Fibroblast of lung (primary cell): ENCODE measurements at places on chromosomes 2 and 18. TPM values are rescaled to one million over a fixed set of nuclear protein-coding genes. Genes with fewer than 3 reads are reported as not detected.

MLPH gene
- total RNA-seq: 8.2 and 10.7 TPM in 2 replicates

KCNG3 gene
- under 0.01 TPM in 1 of 2 replicates, not detected in the other for total RNA-seq

REG3G gene
- not detected in 2 replicates for total RNA-seq

COX5B gene
- total RNA-seq: 381 and 460 TPM in 2 replicates

PRLH gene
- total RNA-seq: not detected in 2 replicates

- DNase-seq: peak; percentile 81
Observed at GRCh38 chr2:186570604-186571003, 19.3 kb upstream of the ITGAV start.

- DNase-seq: no peak
Observed at GRCh38 chr2:166960702-166961270, 72.5 kb downstream of the XIRP2 start.

DNA sequence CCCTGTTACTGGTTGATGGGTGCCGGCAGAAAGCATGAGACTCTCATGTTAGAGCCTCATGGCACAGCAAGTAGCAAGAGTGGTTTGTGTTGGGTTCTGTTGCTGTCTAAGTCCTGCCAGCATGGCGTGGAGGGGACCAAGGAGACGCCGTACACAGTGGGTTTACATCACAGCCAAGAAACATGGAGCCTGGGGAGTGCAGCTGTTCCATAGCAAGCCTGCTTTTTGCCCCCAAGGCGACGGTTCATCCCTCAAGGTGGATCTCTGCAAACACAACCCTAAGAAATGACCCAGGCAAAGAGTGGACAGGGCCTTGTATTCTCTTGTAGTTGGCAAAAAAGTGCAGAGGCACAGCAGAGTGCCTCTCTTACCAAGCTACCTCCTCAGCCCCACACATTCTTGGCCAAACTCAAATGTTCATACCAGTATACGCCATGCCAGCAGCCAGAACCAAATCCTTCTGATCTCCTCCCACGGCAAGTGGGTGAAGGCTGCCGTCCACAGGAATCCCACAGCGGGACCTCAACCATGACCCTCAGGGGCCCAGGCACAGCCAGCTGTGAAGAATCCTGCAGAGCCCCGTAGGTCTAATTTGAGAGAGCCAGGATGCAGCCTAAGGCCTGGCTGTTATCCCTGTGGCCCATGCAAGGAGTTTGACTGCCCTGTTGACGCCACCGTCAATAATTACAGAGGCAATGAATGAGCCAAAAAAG lies 19.0 kb downstream of the SNED1 start:
- no peak for DNase-seq

DNA sequence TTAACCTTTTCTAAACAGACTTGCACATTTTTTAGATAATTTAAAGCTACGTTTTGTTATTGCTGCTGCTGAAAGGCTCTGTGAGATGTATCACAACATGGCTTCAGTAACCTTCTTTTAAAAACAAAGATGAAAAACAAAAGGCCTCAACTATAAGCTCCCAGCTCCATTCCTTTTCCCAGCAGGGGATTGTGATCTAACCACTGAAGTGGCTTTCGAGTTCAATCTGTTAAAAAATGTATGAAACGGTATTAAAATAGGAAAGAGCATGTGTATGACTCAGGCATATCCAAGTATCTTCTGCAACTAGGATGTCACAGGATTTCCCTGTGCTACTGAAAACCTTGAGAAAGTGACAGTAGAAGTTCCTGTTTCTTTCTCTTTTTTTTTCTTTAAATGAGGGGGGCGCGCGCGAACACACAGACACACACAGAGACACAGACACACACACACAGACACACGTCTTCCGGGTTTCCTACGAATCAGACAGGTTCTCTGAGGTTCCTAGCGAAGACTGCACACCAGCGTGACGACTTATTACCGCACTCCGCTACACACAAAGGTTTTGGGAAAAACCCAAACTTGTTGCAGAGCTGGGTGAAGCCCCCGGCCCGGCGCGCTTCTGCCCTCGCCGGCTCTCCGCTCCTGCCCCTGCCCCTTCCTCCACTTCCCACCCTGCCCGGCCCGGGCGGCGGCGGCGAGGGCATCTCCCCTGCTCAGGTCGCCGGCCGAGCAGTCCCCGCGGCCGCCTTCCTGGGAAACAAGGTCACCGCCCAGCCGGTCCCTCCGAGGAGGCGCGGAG lies 86.8 kb downstream of the RBMS1 start:
- peak; percentile 84 for DNase-seq

DNA sequence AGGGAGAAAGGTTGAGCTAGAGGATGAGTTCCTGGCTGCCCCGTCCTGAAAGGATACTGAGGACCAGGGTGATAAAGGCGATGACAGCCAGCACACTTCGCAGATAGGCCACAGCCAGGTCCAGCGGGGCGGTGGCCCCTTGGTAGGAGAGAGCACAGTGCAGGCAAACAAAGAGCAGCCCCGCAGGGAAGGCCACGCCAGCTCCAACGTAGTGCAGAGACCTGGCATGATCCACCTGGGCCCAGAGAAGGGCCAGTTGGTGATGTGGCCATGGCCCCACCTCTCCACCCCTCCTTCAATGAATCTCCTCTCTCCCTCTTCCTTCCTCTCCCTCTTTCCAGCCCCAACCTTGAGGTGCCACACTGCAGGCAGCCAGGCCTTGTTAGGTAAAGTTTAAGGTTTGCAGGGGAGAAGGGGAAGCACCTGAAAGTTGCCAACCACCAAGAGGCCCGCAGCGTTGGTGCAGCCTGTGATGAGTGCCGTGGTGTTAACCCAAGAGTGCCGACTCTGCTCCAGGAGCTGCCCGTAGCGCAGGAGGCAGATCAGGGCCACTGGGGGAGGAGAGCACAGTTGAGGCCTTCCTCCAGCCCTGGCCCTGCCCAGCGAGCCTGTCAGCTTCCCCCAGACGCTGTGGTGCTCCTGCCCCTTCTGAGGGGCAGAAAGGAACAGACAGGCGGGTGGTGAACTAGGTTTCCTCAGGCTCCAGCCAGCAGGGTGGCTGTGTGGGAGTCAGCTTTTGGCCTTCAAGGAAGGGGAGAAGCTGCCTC lies 2.8 kb downstream of the TMEM150A start:
- DNase-seq: no peak

DNA sequence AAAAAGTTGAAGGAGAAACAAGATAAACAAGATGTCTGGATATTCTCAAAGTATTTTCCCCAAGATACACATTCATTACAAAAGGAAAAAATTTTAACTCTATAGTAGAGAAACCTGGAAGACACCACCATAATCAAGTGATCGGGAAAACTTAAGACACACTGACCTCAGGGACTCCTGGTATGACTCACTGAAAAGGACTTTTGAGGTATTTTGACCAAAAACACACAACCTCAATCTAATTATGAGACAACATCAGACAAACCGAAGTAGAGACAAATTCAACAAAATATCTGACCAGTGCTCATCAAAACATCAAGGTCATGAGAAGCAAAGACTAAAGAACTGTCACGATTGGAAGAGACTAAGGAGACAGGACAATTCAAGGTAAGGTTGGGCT lies 34.7 kb downstream of the LPIN2 start:
- DNase-seq: no peak

DNA sequence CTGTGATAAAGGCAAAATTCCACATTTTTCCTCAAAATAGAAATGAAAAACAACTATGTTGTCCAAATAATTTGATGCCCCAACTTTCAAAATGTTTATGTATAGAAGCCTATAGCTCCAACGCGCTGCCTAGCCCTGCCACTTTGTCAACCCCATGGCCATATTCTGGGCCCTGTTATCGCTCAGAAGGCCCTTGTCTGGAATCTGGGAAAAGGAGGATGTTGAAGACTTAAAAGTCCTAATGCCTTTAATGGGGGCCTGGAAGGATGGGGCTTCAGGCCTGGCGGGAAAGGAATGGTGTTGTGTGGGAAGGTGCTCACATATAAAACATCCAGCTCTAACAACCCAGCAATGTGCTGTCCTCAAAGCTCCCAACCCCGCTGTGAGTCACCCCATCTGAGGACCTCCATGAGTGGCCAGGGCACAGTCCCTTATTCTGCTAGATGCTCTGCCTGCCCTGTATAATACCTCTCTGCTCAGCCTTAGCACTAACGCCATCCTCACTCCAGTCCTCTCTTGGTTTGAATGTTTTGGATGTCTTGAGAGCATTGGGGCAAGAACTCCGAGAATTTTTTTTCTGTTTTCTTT lies 86.0 kb downstream of the ACSL3 start:
- no peak for DNase-seq

DNA sequence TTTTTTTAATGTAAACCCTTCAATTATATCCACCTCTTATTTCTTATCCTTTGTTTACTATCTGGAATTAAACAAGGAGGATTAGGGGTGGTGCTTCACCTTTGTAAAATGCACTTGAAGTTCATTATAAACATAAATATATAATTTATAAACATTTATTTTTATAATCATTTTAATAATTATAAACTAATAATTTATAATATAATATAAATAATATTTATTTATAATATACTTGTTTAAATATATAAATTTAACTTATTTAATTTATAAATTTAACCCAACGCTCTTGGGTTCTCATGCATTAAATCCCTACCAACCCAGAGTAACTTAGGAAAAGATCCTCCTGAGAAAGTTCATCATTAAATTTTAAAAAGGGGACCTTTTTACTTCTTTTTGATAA lies 452.5 kb downstream of the PTPRM start:
- DNase-seq: no peak

GRCh38 chr2:237570776-237571335 lies 4.5 kb downstream of the PRLH start:
- DNase-seq: no peak

DNA sequence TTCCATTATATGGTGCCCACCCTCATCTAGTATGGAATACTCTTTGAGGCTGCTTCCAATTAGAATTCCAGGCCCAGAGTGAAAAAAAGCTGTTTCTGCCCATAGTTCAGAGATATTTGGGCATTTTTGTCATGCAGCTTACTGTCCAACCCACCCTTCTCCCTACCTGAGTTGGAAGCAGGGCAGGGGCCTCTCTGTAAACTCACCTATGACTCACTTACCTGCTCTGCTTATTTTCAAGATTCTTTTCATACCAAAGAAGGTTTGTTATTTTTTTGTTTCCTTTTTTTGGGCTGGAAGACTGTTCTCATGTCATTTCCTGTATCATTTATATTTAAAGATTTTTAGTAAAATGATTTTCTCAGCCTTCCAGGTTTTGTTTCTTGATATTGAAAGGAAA lies 38.4 kb upstream of the PPP1R1C start:
- DNase-seq: no peak
